Esophagus muscularis mucosa (tissue), 4 donors: ENCODE measurements at places on chromosomes 12 and 14. TPM values are rescaled to one million over a fixed set of nuclear protein-coding genes. Genes with fewer than 3 reads are reported as not detected.

GRCh38 chr14:61733972-61734371, 28.2 kb upstream of the SNAPC1 start:
- no peak for DNase-seq

DNA sequence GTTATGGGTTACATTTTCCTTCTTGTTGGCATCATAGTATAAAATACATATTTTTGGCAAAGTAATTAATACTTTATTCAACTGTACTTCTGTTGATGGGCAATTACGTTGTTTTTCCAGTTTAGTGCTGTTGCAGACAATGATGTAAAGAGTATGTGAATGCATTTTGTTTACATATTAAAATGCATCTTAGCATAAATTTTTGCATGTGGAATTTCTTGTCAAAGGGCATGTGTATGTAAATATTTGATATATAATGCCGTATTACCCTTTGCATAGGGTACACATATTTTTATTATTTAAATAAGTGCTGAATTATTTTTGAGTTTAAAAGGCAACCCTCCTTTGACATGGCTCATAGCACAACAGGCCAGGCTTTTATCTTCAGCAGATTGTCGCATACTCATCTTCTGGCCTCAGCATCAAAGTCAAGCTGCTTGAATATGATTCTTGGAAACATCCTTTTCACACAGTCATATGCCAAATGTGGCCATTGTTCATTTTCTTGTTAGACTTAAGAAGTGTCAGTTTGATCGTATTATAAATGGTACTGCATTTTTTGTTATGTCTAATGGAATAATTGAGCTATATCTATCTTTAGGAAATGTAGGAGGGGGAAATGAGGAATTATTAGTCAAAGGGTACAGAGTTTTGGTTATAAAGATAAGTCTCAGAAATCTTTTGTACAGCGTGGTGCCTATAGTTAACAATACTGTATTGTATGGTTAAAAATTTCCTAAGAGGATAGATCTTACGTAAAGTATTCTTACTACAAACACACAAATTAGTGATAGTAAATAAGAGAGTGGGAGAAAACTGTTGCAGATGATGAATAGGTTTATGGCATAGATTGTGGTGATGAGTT, 138.5 kb downstream of the FUT8 start:
- DNase-seq, result no peak

DNA sequence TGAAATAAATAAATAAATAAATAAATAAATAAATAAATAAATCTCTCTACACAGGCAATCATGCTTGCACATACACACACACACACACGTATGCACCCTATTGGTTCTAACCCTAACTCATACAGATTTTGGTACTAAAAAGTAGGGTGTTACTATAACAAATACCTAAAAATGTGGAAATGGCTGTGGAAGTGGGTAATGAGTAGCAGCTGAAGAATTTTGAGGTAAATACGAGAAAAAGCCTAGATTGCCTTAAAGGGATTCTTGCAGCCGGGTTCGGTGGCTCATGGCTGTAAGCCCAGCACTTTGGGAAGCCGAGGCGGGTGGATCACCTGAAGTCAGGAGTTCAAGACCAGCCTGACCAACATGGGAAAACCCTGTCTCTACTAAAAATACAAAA, 15.7 kb upstream of the SLC2A3 start:
- no peak for DNase-seq

Gene POLE2
- not detected for total RNA-seq

Gene HOXC5
- total RNA-seq, result 2.0 TPM

DNA sequence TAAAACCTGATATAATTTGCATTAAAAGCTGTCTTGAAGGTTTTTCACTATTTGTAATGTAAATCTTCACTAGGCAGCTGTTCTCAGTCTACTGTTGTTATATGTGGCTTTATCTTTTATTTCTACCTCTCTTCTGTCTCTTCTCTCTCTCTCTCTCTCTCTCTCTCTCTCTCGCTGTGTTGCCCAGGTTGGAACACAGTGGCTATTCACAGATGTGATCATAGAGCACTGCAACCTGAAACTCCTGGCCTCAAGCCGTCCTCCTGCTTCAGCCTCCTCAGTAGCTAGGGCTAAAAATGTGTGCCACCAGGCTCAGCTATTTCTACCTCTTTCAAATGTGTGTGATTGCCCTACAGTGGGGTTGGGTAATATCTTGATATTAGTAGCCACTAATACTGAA, 21.1 kb downstream of the FUT8 start:
- DNase-seq, result no peak

Gene OAS2
- total RNA-seq, result 9.1 TPM
